A549 treated with ZK216348 at 1 μM for 4 hours (cell line): ENCODE measurements at places on chromosomes 5 and 9. TPM values are rescaled to one million over a fixed set of nuclear protein-coding genes. Genes with fewer than 3 reads are reported as not detected.

Gene ASTN2
- 2.9 to 6.5 TPM (median 4.8 TPM) in 5 replicates for total RNA-seq

Gene PCDHB13
- 0.06 to 0.20 TPM (median 0.08 TPM) in 4 of 5 replicates, not detected in the other for total RNA-seq

Gene HSPB3
- not detected in 5 replicates for total RNA-seq

Gene PAX5
- 0.02 TPM in 1 of 5 replicates, not detected in the others for total RNA-seq

Gene IL4
- total RNA-seq, result not detected in 5 replicates

Gene LPAR1
- total RNA-seq, result 17.0 to 23.1 TPM (median 21.3 TPM) in 5 replicates

Gene SV2C
- 0.01 to 0.02 TPM in 2 of 5 replicates, not detected in the others for total RNA-seq

Gene SPATA31D3
- not detected in 5 replicates for total RNA-seq

Gene HSD17B4
- 56.7 to 80.0 TPM (median 72.7 TPM) in 5 replicates for total RNA-seq

Gene SPINK5
- not detected in 5 replicates for total RNA-seq
